CD4-positive, alpha-beta T cell treated with Interferon gamma for 1 hour (primary cell): ENCODE measurements at places on chromosomes 4 and X.

DNA sequence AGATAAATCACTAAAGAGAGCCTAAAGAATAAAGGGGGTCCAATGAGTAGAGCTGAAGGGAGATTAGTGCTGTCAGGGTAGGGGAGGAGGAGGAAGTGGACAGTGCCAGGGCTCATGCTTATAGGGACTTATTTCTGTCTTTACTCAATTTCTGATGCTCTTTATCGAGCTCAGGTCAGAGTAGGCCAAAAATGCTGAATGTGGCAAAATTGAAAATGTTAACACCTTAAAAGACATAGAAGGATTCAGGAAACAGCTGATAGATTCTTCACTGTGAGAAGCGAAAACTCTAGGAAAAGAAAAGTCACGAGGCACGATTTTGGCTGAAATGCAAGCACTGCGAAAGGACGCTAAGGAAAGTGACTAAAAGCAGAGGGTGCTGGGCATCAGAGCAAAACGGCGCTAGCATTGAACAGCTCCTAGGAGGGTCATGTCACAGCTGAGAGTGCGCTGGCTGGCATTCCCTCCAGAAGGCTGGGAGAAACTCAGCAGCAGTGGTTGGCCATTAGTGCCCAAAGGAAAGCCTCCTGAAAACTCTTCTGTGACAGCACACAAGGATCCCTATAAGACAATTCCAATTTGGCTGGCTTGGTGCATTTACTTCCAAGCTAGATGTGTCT lies 150.9 kb downstream of the HS6ST2 start:
- DNase-seq = no peak

GRCh38 chr4:73053076-73053475 lies 16.4 kb downstream of the COX18 start:
- no peak for DNase-seq

GRCh38 chr4:165720411-165721082 lies 152.5 kb upstream of the TLL1 start:
- DNase-seq = no peak

GRCh38 chr4:1751155-1751918 lies 30.0 kb downstream of the TACC3 start:
- DNase-seq = no peak

- no peak for DNase-seq
These were observed 21.4 kb downstream of the SOD3 start for GRCh38 chr4:24816797-24817196.

DNA sequence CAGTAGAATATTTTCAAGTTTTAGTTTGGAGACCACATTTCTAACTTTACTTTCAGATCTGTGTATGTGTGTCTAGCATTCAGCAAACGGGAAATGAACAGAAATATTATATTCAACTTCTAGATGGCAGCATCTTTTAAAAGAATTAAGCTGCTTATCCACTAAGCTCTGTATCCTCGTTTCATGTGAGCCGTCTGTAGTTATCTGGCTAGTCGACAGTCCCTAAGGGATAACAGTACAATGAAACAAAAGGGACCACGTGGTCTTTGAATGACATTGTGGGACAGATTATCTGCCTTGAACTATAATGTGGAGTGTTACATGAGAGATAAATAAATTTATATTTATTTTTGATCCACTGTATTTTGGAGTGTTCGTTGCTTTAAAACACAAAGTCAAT lies 35.8 kb upstream of the PRSS12 start:
- no peak for DNase-seq

- no peak for DNase-seq
These were observed 83.6 kb downstream of the TSPAN5 start for GRCh38 chr4:98574816-98575215.

DNA sequence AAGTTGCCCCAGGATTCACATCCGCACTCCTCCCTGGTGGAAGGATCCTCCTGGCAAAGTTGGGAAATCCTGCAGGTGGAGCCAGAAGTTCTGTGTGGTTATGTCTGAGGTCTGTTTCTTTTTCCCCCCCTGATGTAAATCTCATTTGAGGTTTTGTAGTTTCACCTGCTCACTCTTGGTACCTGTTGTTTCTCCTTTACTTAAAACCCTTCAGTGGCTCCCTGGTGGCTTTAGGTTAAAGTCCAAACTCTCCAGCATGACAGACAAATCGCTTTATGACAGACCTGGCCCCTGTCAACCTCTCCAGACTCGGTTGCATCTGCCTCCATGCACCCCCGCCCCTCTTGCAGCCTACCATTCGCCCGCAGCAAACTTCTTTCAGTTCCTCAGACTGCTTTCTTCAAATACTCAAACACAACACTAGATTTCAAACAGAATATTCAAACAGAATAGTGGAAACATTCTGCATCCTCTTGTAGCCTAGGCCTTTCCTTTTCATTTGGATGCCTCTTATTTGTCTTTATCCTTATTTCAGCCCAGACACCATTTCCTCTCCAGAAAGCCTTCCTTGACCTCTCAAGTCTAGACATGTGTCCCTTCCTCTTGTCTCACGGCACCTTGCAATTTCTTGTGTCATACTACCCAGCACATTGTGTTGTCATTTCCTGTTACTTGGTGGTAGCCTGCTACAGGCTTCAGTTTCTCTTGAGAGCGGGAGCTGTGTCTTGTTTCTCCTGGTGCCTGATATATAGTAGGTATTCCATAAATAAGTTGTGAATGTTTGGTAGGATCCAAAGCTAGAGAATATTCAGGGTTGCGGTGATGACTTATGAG lies 24.8 kb downstream of the IL13RA1 start:
- DNase-seq = peak; percentile 16

DNA sequence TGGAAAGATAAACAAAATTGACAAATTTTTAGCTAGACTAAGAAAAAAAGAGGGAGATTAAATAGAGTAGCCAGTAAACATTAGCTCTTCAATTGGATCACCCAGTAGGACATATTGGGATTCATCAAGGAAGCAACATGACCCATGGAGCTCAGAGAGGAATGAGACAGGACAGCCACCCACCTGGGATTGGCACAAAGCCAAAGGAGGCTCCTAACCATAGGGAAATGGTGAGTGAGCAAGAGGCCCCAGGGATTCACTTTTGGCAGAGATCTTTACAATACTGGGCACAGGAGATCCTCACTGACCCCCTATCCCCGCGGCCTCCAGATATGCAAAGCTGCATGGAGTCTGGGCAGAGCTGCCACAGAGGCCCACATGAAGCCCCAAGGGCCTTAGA lies 34.8 kb upstream of the CXCL6 start:
- DNase-seq = no peak

- no peak for DNase-seq
These were observed 142.6 kb upstream of the SCML1 start for GRCh38 chrX:17594693-17595092.

GRCh38 chrX:17242470-17242869 lies 132.5 kb upstream of the NHS start:
- no peak for DNase-seq

DNA sequence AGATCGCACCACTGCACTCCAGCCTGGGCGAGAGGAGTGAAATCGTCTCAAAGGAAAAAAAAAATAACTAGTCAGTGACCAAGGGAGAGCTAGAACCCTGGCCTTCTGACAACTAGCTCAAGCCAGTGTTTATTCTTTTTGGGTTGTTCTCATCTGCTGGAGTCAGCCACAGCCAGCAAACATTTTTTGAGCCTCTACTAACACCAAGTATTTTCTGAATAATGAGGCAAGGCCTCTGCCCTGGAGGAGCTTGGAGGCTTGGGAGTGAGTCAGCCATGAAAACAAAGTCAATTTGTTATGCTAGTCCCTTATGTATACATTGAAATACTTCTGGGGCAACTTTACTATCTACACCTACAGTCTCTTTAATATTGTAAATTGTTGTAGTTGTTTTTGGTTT lies 46.5 kb downstream of the TMA16 start:
- no peak for DNase-seq

GRCh38 chr4:26330186-26330787 lies 9.5 kb downstream of the RBPJ start:
- no peak for DNase-seq

- DNase-seq = no peak
These were observed 188.8 kb downstream of the SOWAHB start for GRCh38 chr4:76708971-76709771.

DNA sequence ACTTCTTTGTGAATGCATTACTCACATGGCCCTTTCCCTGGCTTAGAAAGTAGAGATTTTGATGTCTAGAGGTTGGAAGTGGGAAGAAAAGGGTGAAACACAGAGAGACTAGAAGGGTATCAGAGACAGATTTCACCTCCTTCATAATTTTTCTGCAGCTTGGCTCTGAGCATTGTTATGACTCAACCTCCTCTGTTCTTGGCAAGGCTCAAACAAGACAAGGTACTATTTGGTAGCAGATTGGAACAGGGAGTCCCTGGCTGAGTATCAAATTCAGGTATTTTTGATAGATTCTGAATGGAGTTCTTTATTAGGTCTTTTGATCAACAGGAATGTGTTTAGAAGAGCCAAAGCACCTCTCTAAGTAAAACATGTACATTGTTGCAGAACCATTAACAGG lies 146.3 kb upstream of the CHRDL1 start:
- DNase-seq = no peak

- DNase-seq = peak; percentile 19
These were observed 2.3 kb upstream of the UBA1 start for GRCh38 chrX:47191331-47191730.

GRCh38 chr4:68077737-68078136 lies 51.9 kb downstream of the TMPRSS11F start:
- DNase-seq = no peak

GRCh38 chrX:153883163-153883843 lies 2.7 kb downstream of the L1CAM start:
- no peak for DNase-seq

- DNase-seq = no peak
These were observed 180.3 kb upstream of the HS3ST1 start for GRCh38 chr4:11608992-11609391.

DNA sequence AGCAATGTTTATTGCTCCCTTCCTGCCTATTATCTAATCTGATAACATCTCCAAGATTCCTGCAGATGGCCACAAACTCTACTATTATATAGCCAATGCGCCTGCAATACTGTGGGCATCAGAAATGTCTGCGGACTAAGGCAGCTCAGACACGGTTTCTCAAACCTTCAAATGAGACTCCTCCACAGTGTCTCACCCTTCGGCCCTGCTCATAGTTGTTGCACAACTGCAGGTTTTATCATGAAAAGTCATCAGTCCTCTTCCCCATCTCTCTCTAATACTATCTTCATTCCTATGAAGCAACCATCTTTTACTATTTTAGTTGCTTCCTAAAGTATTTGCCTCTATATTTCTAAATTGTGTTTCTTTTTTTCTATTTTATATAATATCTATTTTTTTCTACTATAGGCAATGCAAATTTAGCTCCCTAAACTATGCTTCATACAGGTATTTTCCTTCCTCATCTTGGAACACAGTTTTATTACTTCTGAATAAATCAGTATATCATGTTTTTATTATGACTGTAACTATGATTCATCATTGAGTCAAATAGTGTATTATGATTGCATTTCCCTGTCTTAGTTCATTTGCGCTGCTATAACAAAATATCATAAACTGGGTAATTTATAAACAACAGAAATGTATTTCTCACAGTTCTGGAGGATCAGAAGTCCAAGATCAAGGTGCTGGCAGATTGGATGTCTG lies 129.7 kb upstream of the EDNRA start:
- DNase-seq = no peak
